ENCODE measurements at places on chromosomes 3 and 15. TPM values are rescaled to one million over a fixed set of nuclear protein-coding genes. Genes with fewer than 3 reads are reported as not detected.
A peak's percentile ranks its signal among the peaks of the same experiment; 100 is the strongest.

DNA sequence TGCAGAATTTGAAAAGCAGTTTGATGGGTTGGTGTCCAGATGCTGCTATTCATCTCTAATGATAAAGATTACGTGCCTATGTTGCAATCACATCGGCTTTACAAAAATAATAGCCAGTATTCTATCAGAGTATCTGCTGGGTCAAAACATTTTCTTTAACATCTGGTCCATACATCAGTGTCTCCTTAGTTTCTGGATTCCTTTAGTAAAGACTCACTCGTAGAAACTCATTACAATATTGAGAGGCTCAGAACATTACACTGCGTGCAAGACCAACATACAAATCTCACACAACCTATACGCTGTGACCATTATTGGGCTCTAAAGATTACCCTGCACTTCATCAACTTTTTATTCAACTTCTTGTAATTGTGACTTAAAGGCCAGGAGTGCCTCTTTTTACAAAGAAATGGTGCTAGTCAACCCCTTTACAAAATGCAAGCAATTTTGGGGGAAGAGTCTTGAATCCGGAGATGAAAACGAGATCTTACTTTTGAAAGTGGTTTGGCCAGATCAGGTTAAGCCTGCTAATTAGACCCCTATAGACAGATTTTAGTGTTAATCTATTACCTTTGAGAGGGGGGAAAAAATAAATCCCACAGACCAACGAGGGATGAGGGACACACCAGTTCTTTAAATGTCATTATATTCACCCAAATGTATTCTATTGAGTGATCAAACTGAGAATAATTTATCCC, 2.9 kb downstream of the TRA2B start:
- peak overlapping the region; percentile 99 for H3K4me3 ChIP-seq
- no peak for DNase-seq
- H3K27me3 ChIP-seq, result no peaks in the 10 kb centered on the region
- no peaks in the 10 kb centered on the region for H3K36me3 ChIP-seq

DNA sequence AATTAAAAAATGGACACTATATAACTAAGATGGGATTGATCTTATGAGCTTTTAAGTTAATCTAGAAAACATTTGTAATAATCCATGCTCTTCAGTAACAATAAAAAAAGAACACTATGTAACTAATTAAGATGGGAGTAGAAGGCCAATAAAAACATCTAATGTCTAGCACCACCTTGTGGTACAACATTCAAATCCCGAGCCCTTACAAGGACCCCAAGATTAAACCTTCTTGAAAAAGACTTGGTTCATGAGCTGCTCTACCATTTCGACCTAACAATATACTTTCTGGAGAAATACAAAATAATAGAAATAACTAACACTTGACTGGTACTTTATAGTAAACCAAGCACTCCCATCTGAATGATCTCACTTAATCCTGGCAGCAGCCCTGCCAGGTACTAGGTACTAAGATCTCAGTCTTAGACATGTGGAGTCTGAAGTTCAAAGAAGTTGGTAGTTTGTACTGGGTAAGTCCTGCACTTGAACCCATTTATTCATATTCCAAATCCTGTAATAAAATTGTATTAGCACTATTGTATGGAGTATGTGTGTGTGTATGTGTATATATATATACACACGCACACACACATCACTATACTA, 21.8 kb downstream of the METTL6 start:
- no peak overlapping the region for H3K27ac ChIP-seq
- no peak for DNase-seq
- no peak overlapping the region for H3K4me3 ChIP-seq
- no peaks in the 10 kb centered on the region for H3K27me3 ChIP-seq

- H3K4me1 ChIP-seq, result no peaks in the 10 kb centered on the region
- DNase-seq, result no peak
- H3K4me3 ChIP-seq, result no peak overlapping the region
- H3K36me3 ChIP-seq, result no peaks in the 10 kb centered on the region
- H3K27me3 ChIP-seq, result no peaks in the 10 kb centered on the region
Observed at GRCh38 chr3:34544136-34544535, 745.7 kb downstream of the PDCD6IP start.

GRCh38 chr15:72174551-72175165, 22.9 kb downstream of the GRAMD2A start:
- H3K4me1 ChIP-seq, result no peaks in the 10 kb centered on the region
- H3K36me3 ChIP-seq, result no peaks in the 10 kb centered on the region
- H3K27me3 ChIP-seq, result no peaks in the 10 kb centered on the region
- H3K4me3 ChIP-seq, result no peak overlapping the region
- H3K27ac ChIP-seq, result no peak overlapping the region

- H3K27ac ChIP-seq, result no peak overlapping the region
- no peaks in the 10 kb centered on the region for H3K27me3 ChIP-seq
- no peaks in the 10 kb centered on the region for H3K4me1 ChIP-seq
- H3K36me3 ChIP-seq, result no peaks in the 10 kb centered on the region
- no peak overlapping the region for H3K4me3 ChIP-seq
Observed at GRCh38 chr3:26657348-26657976, 34.9 kb downstream of the LRRC3B start.

DNA sequence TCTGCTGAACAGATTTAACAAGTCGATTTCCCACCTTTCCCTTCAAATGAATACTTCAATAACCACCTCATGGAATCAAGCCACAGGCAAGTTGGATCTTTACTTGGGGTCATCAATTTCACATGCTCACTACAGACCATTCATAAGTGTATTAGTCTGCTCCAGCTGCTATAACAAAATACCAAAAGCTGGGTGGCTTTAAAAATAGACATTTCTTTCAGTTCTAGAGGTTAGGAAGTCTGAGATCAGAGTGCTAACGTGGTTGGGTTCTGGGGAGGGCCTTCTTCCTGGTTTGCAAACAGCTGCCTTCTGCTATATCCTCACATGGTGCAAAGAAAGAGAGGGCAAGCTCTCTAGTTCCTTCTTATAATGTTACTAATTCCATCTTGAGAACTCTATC, 5.1 kb downstream of the GPR176 start:
- H3K4me1 ChIP-seq, result no peaks in the 10 kb centered on the region
- no peaks in the 10 kb centered on the region for H3K36me3 ChIP-seq
- H3K4me3 ChIP-seq, result no peak overlapping the region
- H3K27ac ChIP-seq, result no peak overlapping the region

DNA sequence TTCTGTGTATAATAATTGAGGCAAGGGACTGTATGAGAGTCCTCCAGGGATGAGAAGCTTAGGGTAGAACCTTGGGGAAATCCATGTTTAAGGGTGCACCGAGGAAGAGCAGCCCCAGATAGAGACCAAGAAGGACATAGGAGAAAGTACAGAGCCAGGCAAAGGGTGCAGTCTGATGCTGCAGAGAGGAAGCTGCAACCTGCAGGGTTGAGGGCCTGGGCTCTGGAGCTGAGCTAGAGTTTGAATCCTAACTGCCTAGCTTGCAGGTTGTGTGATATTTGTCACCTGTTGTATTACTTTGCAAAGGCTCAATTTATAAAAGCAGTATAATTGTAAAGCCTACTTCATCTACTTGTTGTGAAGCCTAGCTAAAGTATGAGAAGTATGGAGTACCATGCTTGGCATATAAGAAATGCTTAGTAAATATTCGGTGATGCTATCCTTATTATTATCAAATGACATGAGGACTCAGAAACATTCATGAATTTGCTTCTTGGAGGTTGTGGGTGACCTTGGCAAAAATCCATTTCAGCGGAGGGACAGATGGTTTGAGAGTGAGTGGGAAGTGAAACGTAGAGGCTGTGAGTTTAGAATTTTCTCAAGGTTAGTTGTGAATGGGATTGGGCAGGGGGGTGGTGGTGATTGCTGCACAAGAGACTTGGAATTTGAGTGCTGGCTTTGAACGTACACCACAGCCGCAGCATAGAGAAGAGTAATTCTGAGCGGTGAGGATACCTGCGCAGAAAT, 43.8 kb downstream of the PLCL2 start:
- H3K36me3 ChIP-seq, result no peaks in the 10 kb centered on the region
- no peaks in the 10 kb centered on the region for H3K4me1 ChIP-seq
- H3K4me3 ChIP-seq, result no peak overlapping the region
- H3K27ac ChIP-seq, result no peak overlapping the region
- no peak for DNase-seq

DNA sequence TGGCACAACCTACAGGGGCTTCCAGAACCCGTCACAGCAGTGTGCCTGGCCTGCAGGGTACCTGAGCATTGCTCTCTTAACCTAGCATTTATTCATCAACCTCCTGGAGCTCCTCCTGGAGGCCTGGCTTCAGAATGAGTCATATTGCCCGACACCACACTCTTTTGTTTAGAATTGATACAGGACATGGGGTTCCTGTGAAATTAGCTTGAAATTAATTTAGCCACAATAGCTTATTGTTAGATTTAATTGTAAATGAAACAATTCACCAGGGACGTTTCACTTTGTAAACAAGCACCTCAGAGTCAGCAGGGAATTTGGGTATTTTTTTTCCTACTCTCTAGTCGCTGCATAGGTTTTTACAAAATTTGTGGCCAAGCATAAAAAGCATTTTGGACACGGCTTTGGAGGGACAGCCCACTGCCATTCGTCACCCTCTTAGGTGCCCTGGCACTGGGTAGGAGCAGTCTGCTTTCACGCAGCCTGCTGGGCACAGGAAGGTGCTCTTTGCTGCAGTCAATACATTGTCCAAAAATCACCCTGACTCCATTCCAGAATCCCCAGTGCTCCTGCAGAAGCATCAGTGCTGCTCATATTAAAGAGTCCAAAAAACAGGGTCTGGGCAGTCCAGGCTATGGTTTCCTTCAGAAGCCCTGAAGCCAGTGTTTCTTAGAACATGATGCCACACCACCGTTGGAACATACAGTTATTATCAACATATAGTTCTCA, 60.8 kb upstream of the MEF2A start:
- no peak for DNase-seq
- H3K4me3 ChIP-seq, result no peak overlapping the region
- H3K36me3 ChIP-seq, result no peaks in the 10 kb centered on the region
- H3K4me1 ChIP-seq, result no peaks in the 10 kb centered on the region
- no peak overlapping the region for H3K27ac ChIP-seq

- no peaks in the 10 kb centered on the region for H3K4me1 ChIP-seq
- no peaks in the 10 kb centered on the region for H3K27me3 ChIP-seq
- H3K36me3 ChIP-seq, result no peaks in the 10 kb centered on the region
- no peak overlapping the region for H3K4me3 ChIP-seq
- no peak for DNase-seq
Observed at GRCh38 chr3:172701751-172702150, 9.1 kb downstream of the NCEH1 start.

DNA sequence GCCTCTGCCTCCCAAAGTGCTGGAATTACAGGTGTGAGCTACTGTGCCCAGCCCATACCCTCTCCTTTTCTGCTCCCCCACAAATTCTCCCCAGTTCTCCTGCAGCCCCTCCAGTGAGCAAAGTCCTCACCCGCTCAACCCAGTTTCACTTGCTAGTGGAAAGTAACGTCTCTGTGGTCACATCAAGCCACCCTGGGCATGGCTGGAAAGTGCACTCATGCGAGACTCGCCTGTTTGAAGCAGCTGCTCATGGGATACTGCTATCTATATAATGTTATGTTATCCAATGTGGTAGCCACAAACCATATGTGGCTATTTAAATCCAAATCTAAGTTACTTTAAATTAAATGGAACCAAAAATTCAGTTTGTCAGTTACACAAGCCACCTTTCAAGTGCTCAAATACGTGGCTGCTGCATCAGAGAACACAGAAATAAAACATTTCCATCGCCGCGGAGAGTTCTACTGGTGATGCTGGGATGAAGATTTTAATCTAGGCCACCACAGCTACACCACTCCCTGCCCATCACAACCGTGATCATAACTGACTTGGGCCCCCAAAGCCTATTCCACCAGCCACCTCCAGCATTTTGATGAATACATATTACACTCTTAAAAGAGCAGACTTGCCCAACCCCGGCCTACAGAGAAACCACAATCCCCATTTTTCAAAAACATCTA, 119.4 kb downstream of the LIPC start:
- no peaks in the 10 kb centered on the region for H3K27me3 ChIP-seq
- no peak overlapping the region for H3K27ac ChIP-seq
- DNase-seq, result peak; percentile 13
- H3K4me1 ChIP-seq, result peaks cover 2% of the 10 kb centered on the region

- H3K4me1 ChIP-seq, result peaks cover 23% of the 10 kb centered on the region
- DNase-seq, result no peak
- no peaks in the 10 kb centered on the region for H3K27me3 ChIP-seq
- H3K27ac ChIP-seq, result no peak overlapping the region
Observed at GRCh38 chr15:74845581-74845980, 2.6 kb upstream of the ULK3 start.

GRCh38 chr3:153621953-153622352, 459.9 kb downstream of the RAP2B start:
- H3K4me1 ChIP-seq, result no peaks in the 10 kb centered on the region
- H3K27ac ChIP-seq, result no peak overlapping the region
- no peaks in the 10 kb centered on the region for H3K27me3 ChIP-seq
- H3K36me3 ChIP-seq, result no peaks in the 10 kb centered on the region
- H3K4me3 ChIP-seq, result no peak overlapping the region

GRCh38 chr3:87332789-87333188, 56.4 kb upstream of the POU1F1 start:
- H3K27ac ChIP-seq, result no peak overlapping the region
- H3K27me3 ChIP-seq, result no peaks in the 10 kb centered on the region
- H3K36me3 ChIP-seq, result no peaks in the 10 kb centered on the region
- DNase-seq, result no peak

- H3K4me1 ChIP-seq, result peaks cover 23% of the 10 kb centered on the region
- no peaks in the 10 kb centered on the region for H3K36me3 ChIP-seq
- no peak overlapping the region for H3K4me3 ChIP-seq
Observed at GRCh38 chr15:67103432-67103831, 38.0 kb downstream of the SMAD3 start.

GRCh38 chr3:164608554-164609276, 469.6 kb downstream of the SI start:
- H3K27me3 ChIP-seq, result no peaks in the 10 kb centered on the region
- no peaks in the 10 kb centered on the region for H3K36me3 ChIP-seq
- H3K4me3 ChIP-seq, result no peak overlapping the region
- no peaks in the 10 kb centered on the region for H3K4me1 ChIP-seq
- no peak overlapping the region for H3K27ac ChIP-seq
- DNase-seq, result no peak

DNA sequence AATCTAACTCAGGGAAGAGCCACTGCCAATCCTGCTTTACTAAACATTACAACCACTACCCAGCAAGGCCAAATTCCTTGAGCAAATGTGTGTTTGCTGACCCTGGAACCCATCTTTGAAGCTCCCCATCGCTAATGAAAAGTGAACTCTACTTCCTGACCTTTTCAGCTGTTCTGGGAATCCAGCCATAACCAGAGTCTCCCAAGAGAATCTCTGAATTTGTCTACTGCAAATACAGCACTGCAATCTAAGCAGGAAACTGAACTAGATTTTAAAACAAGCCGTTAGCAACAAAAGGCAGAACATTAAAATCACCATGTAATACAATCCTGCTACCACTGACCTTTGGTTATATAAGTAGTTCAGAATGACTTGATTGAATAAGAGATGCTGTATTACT, 309.2 kb downstream of the MAGI1 start:
- no peaks in the 10 kb centered on the region for H3K36me3 ChIP-seq
- H3K4me1 ChIP-seq, result peaks cover 23% of the 10 kb centered on the region
- peak overlapping the region; percentile 7 for H3K27ac ChIP-seq
- no peaks in the 10 kb centered on the region for H3K27me3 ChIP-seq
- no peak overlapping the region for H3K4me3 ChIP-seq
- DNase-seq, result no peak

- H3K36me3 ChIP-seq, result peaks cover 4% of the 10 kb centered on the region
- no peaks in the 10 kb centered on the region for H3K4me1 ChIP-seq
- no peak overlapping the region for H3K4me3 ChIP-seq
- DNase-seq, result no peak
- no peaks in the 10 kb centered on the region for H3K27me3 ChIP-seq
Observed at GRCh38 chr3:17055374-17056276, 170.9 kb downstream of the PLCL2 start.

P2RY1 gene
- 3.1 TPM for total RNA-seq

CX3CR1 gene
- 1.9 TPM for total RNA-seq

RAD54L2 gene
- 25.1 TPM for total RNA-seq

AADAC gene
- 144 TPM for total RNA-seq

CLSTN2 gene
- 0.09 TPM for total RNA-seq

EHHADH gene
- 378 TPM for total RNA-seq

LEKR1 gene
- total RNA-seq, result 0.19 TPM

CHDH gene
- 9.1 TPM for total RNA-seq

IMPG2 gene
- total RNA-seq, result 0.37 TPM
